ENCODE measurements at places on chromosomes 11 and 22.

- DNase-seq, result no peak
Observed at GRCh38 chr22:50503475-50504145, 3.9 kb downstream of the LMF2 start.

GRCh38 chr11:7688238-7688826 lies 15.0 kb upstream of the CYB5R2 start:
- DNase-seq, result no peak

- no peak for DNase-seq
Observed at GRCh38 chr11:72798361-72798760, 4.5 kb upstream of the STARD10 start.

DNA sequence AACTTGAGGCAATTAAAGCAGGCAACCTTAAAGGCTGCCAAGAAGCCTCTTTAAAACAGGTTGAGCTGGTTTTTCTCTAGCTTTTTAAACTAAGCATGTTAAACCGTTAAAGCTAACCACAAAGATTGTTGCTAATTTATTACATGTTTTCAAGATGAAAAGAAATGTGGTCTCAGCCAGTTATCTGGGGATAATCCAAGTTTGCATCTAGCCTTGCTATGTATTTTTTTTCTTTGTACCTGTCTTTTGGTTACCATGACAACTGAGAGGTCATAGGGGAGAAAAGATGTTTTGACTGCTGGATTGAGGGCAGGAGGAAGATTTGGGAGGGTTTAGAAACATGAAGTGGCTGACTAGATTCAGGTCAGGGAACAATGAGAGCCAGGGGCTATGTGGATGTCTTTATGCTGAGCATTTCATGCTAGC lies 19.2 kb upstream of the PGM2L1 start:
- peak; percentile 54 for DNase-seq

DNA sequence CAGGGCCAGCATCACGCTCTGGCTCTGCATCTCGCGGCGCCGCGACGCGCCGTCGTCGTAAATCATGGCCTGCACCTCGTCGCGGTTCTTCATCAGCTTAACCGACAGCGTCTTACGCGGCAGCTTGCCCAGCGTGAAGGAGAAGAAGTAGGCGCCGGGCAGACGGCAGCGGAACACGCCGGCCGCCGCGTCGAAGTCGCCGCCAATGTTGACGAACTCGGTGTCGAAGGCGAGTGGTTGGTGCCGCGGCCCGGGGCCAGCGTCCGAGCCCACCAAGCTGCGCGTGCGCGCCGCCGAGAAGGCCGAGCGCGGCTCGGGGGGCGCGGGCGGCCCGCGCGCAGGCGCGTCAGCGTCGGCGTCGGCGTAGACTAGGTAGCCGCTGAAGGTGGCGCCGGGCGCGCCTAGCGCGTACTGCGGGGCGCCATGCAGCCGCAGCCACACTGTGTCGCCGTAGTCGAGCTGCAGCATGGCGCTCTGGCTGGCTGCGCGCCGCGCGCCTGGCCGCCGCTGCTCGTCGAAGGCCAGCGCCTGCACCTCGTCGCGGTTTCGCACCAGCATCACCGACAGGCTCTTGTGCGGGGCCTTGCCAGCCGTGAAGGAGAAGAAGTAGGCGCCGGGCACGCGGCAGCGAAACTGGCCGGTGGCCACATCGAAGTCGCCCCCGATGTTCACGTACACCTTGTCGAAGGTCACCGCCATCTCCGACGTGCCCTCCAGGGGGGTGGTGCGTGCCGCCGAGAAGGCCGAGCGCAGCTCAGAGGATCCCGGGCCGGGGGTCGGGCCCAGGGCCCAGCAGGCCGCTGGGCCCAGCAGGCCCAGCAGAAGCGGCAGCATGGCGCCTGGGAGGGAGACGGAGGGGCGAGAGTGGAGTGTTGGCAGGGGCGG lies 3.7 kb downstream of the FAM180B start:
- no peak for DNase-seq

- no peak for DNase-seq
Observed at GRCh38 chr22:26709617-26710390, 52.4 kb downstream of the MIAT start.
